ENCODE measurements at places on chromosomes 7 and 10.

- DNase-seq: no peak
Observed at GRCh38 chr10:9900751-9901150, 1116.9 kb upstream of the CELF2 start.

DNA sequence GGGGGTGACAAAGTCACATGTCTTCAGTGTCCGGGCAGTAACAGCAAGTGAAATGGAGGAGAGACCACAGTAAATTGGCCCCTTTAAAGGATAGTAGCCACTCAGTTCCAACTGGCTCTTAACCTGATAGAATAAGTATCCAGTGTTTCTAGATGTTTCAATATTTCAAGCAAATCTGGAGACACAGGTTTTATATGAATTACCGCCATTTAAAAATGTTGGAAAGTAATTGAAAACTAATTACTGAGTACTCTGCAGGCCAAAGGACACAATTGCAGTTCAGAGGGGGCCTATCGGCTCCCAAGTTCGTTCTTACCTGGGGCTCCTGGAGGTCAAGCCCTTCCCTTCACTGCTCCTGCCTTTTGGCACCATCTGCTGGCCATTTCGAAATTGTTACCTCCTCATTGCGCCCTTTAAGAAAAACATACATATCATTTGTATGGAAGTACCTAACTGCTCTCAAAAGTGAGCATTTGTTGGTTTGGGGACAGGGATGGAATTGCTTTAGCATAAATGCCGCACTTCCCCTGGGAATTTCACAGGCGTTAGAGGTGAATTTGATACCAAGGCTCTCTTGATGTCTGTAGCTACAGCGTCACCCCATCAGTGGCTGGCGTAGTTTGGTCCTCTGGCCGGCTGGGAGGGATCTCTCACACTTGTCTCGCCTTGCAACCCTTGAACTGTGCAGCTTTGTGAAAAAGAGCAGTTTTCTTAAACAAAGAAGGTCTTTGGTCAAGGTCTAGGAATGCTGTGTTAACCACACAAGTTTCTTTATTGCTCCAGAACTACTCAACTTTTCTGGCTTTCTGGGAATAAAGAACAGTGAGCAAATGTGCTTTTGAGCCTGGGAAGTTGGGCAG, 220.0 kb downstream of the ARHGAP21 start:
- DNase-seq: peak; percentile 8

DNA sequence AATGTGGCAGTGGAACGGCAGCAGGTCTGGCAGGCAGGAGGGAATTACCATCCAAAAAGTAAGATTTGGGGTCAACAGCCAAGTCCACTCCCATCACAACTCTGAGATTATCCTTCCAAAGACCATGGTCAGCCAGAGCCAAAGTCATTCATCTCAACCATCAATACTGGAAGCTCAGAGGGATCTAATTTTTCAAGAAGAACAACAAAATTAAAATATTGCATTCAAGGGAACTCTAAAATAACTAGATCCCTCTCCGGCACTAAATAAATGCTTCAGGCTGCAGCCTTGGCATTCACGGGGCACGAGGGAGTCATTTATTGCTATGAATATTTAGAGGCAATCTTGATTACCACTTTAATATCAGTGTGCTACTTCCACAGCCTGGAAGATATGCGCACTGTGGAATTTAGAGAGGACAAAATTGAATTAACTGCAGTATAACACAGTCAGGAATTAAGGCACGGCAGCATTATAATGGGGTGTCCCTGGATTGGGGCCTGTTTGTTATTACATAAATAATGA, 102.0 kb downstream of the ADAM12 start:
- DNase-seq: no peak

GRCh38 chr7:41786404-41786803, 83.5 kb upstream of the INHBA start:
- DNase-seq: no peak

- DNase-seq: no peak
Observed at GRCh38 chr7:32102432-32102873, 32.2 kb upstream of the PDE1C start.

DNA sequence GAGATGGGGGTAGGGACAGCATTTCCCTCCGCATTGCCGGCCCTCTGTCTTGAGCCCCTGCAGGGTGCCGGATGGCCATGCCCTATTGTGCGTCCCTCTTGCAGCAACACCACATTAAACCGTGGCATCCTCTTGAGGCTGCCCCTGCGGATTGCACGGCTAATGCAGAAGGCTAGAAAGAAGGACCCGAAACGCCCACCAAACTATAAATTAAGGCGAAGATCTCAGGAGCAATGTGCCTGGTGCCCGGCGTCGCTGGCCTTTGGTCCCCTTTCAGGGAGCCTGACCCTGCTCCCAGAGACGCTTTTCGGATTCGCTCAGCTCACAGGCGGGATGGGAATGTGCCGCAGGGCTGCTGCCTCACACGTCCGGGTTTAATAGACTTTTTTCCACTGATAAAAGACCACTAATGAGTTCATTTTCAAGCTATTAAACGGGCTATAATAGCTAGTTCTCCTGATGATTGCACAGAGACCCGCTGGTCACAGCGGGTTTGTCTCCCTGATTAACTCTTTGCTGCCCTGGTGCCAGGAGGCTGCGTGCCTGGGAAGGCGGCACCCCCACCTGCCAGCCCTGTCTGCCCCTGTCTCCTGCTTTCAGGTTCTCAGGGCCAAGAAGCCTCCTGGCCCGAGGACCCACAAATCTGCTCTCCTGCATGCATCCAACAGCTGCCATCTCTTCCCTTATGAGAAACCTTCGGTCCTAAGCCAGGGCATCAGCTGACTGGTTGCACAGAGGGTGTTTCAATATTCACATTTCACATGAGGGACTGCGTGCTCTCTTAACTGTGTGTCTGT, 128.3 kb downstream of the ADARB2 start:
- no peak for DNase-seq

DNA sequence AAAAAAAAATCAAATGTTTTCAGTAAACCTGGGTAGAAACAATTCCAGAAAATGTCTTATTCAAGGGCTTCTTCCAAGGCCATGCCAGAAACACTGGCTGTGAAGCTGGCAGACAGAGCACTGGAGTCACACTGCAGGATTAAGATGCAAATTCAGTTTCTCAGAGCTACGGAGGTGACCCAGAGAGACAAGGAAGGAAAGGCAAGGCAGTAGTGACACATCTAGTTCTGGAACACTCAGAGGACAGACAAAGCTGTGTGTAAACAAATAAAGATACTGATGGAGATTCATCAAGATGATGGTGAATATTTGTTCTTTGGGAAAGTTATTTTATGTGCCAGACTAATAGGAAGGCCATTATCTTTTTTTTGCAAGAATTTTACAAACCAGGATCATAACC, 608.3 kb upstream of the C7orf33 start:
- no peak for DNase-seq

GRCh38 chr7:32670110-32671025, 175.1 kb downstream of the AVL9 start:
- DNase-seq: no peak

DNA sequence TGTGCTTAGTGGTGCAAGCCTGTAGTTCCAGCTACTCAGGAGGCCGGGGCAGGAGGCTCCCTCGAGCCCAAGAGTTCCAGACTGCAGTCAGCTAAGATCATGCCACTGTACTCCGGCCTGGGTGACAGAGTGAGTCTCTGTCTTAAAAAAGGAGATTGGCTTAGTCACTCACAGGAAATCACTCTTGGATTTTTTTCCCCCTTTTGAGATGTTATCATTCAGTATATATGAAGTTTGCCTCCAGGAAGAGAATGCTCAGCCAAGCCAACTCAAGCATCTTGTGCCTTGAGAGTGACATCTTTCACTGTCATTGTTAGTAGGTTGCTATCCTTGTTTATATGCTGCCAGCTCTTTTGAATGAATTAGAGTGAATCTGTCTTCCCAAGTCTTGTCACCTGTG, 28.0 kb downstream of the NIPSNAP2 start:
- no peak for DNase-seq

DNA sequence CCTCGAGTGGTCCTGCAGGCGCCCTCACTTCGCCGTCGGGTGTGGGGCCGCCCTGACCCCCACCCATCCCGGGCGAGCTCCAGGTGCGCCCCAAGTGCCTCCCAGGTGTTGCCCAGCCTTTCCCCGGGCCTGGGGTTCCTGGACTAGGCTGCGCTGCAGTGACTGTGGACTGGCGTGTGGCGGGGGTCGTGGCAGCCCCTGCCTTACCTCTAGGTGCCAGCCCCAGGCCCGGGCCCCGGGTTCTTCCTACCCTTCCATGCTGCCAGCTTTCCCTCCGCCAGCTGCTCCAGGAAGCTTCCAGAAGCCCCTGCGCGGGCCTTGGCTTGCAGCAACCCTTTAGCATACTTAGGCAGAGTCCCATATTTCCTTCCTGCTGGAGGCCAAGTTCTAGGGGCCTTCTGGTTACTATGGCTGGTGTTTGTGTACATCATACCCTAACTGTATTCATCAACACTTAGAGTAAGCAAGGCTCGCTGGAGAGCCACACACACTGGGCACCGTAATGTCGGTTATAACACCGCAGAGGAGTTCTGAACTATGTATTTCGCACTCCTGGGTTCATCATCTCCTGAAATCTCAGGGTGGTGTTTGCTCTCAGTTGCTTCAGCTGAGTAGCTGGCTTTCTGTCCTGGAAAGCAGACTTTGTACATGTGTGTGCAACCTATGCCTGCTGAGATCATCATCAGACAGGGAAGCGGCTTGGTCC, 471 bp downstream of the MGMT start:
- no peak for DNase-seq

DNA sequence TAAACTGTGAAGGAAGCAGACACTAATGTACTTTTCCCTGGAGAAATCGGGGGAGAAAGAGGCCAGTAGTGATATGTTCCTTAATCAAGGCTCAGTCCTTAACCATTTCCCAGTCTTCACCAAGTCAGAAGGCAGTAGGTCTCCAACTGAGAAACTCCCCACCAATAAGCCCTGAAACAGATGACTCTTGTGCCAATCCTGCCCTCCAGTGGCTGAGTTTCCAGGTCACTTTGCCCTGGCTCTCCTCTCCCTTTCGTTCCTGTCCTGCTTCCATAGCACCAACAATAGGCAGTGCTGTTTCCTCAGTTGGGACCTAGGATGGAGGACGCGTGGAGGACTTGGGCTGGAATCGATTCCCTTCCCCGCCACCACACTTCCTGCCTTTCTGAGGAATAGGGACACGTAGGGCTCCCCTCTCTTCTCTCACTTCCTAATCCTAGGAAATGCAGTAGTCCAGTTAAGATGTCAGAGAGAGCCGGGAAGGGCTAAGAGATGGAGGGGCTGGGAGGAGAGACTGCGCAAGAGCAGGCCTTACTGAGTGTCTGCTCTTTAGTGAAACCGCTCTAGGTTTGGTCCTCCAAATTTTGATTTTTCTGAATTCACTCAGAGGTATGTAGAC, 23.4 kb downstream of the ATOH7 start:
- no peak for DNase-seq

DNA sequence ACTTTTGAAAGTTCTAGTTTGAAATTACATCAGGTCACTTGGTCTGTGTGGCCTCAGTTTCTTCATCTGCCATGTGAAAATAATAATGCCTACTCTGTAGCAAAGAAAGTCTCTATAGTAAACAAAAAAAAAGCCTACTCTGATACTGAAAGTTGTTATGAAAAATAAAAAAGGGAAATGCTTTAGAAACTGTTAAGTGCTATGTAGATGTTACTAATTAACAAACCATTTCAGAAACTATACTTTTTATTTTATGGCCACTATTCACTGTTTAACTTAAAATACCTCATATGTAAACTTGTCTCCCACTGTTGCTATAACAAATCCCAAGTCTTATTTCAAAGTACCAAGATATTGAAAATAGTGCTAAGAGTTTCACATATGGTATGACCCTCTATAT, 50.6 kb downstream of the CFTR start:
- no peak for DNase-seq

- DNase-seq: no peak
Observed at GRCh38 chr7:34108165-34108564, 202.8 kb downstream of the BMPER start.

DNA sequence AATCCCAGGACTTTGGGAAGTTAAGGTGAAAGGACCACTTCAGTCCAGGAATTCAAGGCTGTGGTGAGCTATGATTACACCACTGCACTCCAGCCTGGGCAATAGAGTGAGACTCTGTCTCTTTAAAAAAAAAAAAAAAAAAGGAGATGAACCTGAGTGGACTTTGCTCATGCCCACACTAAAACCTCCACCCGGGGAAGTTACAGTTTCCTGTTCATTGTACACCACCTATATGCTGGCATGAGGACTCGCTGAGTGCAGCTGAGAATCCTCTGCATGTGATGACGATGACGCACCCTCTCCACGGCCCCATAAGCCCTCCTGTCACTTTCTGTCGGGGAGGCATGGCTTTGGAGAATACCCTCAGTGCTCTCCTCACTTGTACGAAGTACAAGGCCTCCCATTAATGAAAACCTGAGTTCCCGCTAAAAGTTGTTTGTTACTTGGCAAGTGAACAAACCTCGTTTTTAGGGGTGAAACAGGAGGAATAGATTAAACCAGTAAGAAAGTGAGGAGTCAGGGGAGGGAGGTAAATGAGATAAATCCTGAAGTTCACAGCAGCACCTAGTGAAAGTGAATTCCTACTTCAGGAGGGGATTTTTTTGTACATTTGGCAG, 15.9 kb downstream of the TMEM176B start:
- DNase-seq: no peak

DNA sequence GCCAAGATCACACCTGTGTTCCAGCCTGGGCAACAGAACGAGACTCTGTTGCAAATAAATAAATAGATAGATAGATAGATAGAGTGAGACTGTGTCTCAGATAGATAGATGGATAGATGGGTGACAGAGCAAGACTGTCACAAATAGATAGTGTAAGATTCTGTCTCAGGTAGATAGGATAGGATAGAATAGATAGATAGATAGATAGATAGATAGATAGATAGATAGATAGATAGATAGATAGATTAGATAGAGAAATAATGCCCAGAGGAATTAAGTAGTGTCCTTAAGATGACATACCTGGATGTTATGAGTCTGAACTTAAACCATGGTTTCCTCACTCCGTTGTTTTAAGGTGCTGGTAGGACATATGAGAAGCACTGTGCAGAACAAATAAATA, 8.0 kb downstream of the PLEKHA8 start:
- DNase-seq: no peak

- DNase-seq: no peak
Observed at GRCh38 chr10:865257-865656, 66.2 kb downstream of the LARP4B start.

GRCh38 chr7:16929146-16929762, 47.5 kb upstream of the AGR3 start:
- no peak for DNase-seq

Measured in effector memory CD4-positive, alpha-beta T cell (primary cell).